ENCODE measurements at places on chromosomes 2 and 18. TPM values are rescaled to one million over a fixed set of nuclear protein-coding genes. Genes with fewer than 3 reads are reported as not detected.

- no peak overlapping the region for H3K4me3 ChIP-seq
- H3K4me1 ChIP-seq, result no peaks in the 10 kb centered on the region
These were observed 366.4 kb upstream of the CDH20 start for GRCh38 chr18:60966876-60967275.

DNA sequence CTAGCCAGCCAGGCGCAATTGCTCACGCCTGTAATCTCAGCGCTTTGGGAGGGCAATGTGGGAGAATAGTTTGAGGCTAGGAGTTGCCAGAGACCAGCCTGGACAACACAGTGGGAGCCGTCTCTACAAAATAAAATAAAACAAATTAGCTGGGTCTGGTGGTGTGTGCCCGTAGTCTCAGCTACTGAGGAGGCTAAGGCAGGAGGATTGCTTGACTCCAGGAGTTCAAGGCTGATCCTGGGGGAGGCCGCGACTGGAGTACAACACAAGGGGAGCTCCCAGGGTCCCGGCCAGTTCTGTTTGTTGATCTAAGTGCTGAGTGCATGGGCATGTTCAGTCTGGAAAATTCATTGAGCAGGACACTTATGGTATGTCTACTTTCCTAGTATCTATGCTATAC is 2.6 kb downstream of the ST3GAL5 start:
- H3K27ac ChIP-seq, result no peak overlapping the region
- peaks cover 60% of the 10 kb centered on the region for H3K27me3 ChIP-seq
- H3K36me3 ChIP-seq, result peaks cover 18% of the 10 kb centered on the region
- peaks cover 18% of the 10 kb centered on the region for H3K4me1 ChIP-seq

GRCh38 chr2:152600051-152600657 is 117.1 kb downstream of the PRPF40A start:
- no peak overlapping the region for H3K27ac ChIP-seq
- H3K4me1 ChIP-seq, result peaks cover 9% of the 10 kb centered on the region
- no peak overlapping the region for H3K4me3 ChIP-seq

- no peaks in the 10 kb centered on the region for H3K27me3 ChIP-seq
- H3K27ac ChIP-seq, result no peak overlapping the region
- no peak for DNase-seq
- no peak overlapping the region for H3K4me3 ChIP-seq
- peaks cover 26% of the 10 kb centered on the region for H3K4me1 ChIP-seq
These were observed 12.2 kb downstream of the ROCK1 start for GRCh38 chr18:21099442-21099841.

- H3K27ac ChIP-seq, result no peak overlapping the region
- peaks cover 31% of the 10 kb centered on the region for H3K4me1 ChIP-seq
- DNase-seq, result peak; percentile 86
- peaks cover 19% of the 10 kb centered on the region for H3K36me3 ChIP-seq
These were observed 9.4 kb upstream of the CRYBA2 start for GRCh38 chr2:219002395-219003266.

- H3K4me1 ChIP-seq, result peaks cover 20% of the 10 kb centered on the region
- no peaks in the 10 kb centered on the region for H3K27me3 ChIP-seq
- no peak overlapping the region for H3K4me3 ChIP-seq
- no peak for DNase-seq
- H3K36me3 ChIP-seq, result peaks cover 20% of the 10 kb centered on the region
- H3K27ac ChIP-seq, result no peak overlapping the region
These were observed 30.9 kb downstream of the NOL10 start for GRCh38 chr2:10658914-10659257.

GRCh38 chr18:33212363-33212762 is 228.2 kb downstream of the CCDC178 start:
- no peak overlapping the region for H3K4me3 ChIP-seq
- H3K4me1 ChIP-seq, result no peaks in the 10 kb centered on the region
- H3K27me3 ChIP-seq, result no peaks in the 10 kb centered on the region
- H3K36me3 ChIP-seq, result no peaks in the 10 kb centered on the region
- no peak overlapping the region for H3K27ac ChIP-seq
- no peak for DNase-seq

ABCG8 gene
- total RNA-seq, result 1.6 TPM

ECEL1 gene
- not detected for total RNA-seq

All from Calu3 (cell line).